ENCODE measurements at places on chromosomes 7 and 10.
A peak's percentile ranks its signal among the peaks of the same experiment; 100 is the strongest.

- no peak for DNase-seq
Observed at GRCh38 chr7:84263106-84263505, 68.5 kb upstream of the SEMA3A start.

DNA sequence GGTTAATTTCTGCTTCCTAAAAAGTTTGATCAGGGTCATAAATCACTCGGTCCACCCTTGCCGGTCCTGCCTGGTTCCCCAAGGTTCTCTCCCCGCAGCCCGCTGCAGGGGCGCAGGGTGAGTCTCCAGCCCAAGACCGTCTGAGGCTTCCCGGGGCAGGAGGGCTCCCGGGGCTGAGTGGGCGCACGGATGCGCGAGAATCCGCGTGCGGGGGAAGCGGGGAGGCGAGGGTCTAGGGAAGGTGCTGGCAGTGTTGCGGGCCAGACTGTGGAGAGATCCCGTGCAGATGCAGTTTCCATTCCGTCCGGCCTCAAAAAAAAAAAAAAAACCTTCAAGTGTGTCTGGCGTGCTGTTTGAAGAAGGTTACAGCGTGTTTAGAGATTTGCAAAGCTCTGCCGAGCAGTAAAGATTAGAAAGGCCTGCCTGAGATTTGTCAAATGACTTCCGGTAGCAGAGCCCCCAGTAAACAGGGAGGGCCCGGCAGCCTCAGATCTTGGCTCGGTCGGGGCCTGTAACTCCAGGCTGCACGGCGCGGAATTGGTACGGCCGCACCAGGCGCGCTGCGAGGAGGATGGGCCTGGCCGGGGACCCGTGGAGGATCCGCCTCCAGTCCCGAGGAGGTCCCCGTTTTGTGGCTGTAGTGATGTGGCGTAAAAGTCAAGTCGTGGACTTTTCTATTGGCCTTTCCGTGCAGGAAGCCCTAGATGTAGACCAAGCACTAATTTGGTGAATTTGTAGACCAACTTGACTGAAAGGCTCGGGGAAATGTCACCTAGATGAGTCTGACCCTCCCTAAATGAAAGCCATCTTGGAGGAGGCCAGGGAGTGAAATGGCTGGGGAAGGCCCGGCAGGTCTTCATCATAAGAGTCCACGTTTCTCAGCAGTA lies 293.2 kb upstream of the NFE2L3 start:
- no peak for DNase-seq

DNA sequence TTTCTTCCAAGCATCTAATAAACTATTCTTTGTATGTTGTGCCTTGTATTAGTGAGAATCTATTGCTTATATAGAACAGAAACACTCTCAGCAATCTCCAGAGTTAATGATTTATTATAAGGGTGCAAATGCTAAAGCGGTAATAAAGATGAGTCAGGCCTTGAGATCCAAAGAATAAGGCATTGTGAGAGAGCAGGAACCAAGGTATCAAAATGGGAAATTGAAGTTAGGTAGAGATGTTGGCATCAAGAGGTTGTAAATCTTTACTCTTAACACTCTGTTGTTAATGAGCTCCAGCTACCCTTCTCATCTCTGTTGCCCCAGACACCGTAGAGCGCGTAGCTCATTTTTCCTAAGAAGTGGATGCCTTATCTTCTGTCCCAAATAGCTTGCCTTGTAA lies 375.2 kb downstream of the ARL4A start:
- no peak for DNase-seq

DNA sequence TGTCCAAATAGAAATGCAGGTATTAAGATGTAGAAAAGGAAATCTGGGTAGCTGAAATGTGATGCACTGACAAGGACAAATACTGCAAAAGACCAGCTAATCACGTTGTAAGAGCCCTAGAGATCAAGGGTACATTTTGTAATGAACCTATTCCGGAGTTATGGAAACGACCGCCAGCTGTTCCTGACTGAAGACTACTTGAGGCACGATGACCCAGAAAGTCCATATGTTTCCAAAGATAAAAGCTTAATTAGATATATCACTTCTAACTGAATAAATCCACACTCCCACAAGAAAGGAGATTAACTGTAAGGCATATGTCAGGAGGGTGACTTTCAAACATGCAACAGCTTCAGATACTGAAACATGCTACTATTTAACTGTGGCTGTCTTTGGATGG lies 253.5 kb downstream of the NSUN6 start:
- no peak for DNase-seq

DNA sequence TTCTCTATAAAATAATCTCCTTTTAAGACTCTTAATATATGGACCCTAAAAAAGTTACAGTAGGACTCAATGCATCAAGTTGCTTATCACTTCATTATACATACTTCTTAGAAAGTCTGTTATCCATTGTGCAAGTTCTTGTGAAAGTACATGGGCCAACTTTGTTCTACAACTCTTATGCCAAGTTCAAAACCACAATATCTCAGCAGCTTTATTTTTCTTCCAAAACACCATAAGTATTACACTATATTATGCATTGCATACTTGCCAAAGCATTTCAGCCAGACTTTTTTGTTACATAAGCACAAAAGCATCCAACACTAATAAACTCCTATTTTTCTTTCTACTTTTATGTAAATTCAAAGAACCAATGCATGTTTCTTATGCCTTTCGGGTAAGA lies 94.4 kb downstream of the AHR start:
- no peak for DNase-seq

DNA sequence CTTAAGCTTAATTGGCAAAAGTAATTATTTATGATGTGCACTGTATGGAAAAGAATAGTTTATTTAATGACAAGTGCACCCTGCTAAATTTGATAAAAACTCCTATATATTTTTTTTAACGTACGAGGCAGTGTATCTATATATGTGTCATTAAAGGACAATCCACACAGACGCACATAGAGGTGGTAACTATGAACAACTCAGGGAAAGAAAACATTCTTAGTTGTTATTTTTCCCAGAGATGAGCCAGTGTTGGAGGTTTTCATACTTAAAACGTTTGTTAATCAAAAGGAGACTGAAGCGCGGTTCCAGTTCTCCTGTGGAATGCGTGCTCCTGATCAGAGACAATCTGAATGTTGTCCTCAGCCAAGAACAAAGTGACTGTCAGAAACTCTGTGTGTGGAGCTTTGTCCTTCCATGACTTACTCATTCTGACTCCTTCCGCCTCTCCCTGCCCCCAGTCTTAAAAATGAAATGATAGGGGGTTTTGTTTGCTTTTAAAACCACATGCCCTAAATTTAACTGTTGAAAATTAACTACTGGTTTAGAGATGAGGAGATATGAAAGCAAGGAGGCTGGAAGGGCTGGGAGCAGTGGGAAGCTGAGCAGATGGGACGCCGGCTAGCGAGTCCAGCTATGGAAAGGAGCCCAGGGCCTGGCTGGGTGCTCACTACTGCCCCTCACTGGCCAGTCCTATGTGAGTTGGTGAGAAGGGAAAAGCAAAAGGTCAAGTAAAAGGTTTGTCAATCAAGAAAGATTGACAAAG lies 99.6 kb downstream of the SVIL start:
- no peak for DNase-seq

DNA sequence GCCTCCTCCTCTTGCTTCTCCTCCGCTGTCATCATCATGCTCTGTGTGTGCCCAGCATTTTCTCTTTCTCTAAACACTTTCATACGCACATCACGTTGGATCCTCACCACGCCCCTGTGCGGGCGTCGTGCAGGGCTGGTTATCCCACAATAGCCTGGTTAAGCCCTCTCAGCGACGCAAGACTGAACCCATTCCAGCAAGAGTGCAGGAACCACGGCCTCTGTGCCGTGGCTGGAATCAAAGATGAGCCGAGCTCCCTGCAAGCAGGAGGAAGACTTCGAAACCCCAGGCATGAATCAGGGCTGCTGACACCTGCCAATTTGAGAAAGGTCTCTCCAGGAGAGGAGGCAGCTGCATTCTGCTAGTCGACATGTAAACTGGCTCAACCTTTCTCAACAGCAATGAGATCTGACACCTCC lies 74.8 kb upstream of the FOXK1 start:
- no peak for DNase-seq

- peak; percentile 74 for DNase-seq
Observed at GRCh38 chr10:29658984-29659965, 24.5 kb upstream of the SVIL start.

GRCh38 chr10:103153302-103154197 lies 39.5 kb downstream of the NT5C2 start:
- DNase-seq, result no peak

- DNase-seq, result no peak
Observed at GRCh38 chr7:157666530-157667040, 329.8 kb downstream of the DNAJB6 start.

DNA sequence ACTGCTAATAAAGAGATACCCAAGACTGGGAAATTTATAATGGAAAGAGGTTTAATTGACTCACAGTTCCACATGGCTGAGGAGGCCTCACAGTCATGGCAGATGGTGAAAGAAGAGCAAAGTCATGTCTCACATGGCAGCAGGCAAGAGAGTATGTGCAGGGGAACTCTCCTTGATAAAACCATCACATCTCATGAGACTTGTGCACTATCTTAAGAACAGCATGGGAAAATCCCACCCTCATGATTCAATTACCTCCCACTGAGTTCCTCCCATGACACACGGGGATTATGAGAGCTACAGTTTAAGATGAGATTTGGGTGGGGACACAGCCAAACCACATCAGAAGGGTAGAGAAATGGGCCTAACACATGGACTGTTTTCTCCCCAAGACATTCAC lies 156.3 kb downstream of the CCDC71L start:
- DNase-seq, result no peak

- DNase-seq, result peak; percentile 12
Observed at GRCh38 chr7:129952086-129952652, 591 bp downstream of the UBE2H start.

GRCh38 chr7:29105752-29106668 lies 40.3 kb downstream of the CPVL start:
- peak; percentile 14 for DNase-seq

GRCh38 chr7:99451936-99452335 lies 13.2 kb downstream of the CPSF4 start:
- no peak for DNase-seq

- DNase-seq, result no peak
Observed at GRCh38 chr10:129851941-129852640, 112.0 kb downstream of the EBF3 start.

GRCh38 chr7:132655131-132655727 lies 79.0 kb upstream of the PLXNA4 start:
- peak; percentile 70 for DNase-seq

DNA sequence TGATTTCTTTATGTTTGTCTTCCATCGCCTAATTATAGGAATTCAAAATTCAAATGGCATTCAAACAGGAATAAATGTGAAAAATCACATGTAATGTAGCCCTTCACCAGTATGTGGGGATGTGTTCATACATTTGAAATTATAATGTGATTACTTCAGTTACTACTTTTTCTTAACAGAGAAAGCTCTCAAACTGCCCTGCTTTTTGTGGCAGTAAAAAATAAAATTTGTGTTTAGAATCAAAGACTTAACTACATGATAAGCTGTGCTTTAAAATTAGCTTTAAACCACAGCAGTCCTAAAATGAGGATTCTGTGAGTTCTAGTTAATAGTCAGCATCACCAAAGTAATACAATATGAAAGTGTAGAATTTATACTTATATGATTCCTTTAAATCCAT lies 7.8 kb upstream of the HERC4 start:
- no peak for DNase-seq

GRCh38 chr7:74057216-74057925 lies 26.2 kb upstream of the LIMK1 start:
- no peak for DNase-seq

GRCh38 chr7:151755131-151755801 lies 121.6 kb downstream of the PRKAG2 start:
- DNase-seq, result no peak

DNA sequence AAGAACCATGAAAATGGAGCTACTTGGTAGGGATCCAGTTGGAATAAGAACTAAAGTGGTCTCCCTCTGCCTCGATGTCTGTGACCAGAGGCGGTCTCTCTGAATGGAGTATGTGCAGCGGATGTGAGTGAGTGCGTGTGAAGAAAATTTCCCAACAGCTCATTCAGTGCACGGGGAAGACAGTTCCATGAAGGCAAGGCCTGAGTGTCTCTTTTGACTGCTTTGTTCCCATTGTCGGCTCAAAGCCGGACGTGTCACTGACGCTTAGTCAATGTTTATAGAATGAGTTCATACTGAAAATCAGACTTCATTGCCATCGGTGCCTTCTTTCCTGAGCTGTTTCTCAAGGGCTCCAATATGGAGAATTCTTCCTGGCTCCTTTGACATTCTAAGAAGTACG lies 55.3 kb upstream of the GRB10 start:
- DNase-seq, result no peak
